ENCODE measurements at places on chromosomes 6 and 20.

- H3K4me3 ChIP-seq, result no peak overlapping the region
- no peaks in the 10 kb centered on the region for H3K27me3 ChIP-seq
- peaks cover 36% of the 10 kb centered on the region for H3K4me1 ChIP-seq
Measured at GRCh38 chr20:9401371-9401770, 113.0 kb upstream of the LAMP5 start.

DNA sequence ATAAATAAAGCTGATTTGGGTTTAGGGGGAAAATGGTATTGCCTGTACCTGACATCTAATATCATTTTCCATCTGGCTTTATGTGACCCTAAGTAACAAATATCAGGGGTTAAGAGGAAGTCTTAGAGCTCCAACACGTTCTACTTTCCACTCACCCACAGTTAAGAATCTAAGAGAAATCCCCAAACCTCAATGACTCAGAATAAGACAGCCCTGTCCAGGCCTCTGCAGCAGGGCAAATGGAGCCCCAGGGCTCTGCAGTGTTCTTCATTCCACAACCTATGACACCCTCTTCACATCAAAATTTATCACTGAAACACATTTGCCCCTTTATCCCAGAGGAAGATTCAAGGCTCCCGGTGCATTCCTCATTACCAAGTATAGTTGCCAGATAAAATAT is 20.3 kb upstream of the TENT5A start:
- peaks cover 68% of the 10 kb centered on the region for H3K4me1 ChIP-seq
- H3K27me3 ChIP-seq, result no peaks in the 10 kb centered on the region
- H3K4me3 ChIP-seq, result no peak overlapping the region

DNA sequence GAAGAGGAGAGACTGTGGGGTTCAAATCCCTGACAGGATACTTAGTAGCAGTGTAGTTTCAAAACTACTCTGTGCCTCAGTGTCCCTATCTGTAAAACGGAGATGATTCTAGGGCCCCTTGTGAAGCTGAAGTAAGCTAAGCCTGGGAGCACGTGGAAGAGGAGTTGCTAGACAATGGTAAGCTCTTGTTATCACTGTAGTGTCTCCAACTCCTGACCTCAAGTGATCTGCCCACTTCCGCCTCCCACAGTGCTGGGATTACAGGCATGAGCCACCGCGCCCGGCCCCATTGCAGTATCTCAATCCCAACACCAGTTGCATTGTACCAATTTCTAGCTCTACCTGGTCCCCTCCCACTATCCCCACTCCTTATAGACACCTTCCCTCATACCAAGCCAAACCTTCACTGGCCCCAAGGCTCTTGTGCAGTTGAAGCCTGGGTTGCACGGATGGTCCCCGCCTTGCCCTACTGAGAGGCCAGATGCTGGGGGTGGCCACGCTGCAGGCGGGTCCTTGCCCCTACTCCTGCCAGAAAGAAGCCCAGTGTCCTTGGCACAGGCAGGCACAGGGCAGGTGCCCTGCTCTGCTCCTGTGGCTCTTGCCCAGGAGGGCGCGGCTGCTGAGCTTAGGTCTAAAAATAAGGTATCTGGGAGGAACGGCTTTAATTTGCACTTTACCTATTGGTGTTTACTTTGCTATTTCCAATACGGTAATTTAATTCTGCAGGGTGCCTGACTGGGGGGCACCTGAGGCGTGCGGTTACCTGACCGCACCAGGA is 118.1 kb downstream of the VEGFA start:
- no peaks in the 10 kb centered on the region for H3K36me3 ChIP-seq
- no peak for DNase-seq
- H3K4me3 ChIP-seq, result no peak overlapping the region
- H3K27ac ChIP-seq, result no peak overlapping the region
- peaks cover 17% of the 10 kb centered on the region for H3K27me3 ChIP-seq

DNA sequence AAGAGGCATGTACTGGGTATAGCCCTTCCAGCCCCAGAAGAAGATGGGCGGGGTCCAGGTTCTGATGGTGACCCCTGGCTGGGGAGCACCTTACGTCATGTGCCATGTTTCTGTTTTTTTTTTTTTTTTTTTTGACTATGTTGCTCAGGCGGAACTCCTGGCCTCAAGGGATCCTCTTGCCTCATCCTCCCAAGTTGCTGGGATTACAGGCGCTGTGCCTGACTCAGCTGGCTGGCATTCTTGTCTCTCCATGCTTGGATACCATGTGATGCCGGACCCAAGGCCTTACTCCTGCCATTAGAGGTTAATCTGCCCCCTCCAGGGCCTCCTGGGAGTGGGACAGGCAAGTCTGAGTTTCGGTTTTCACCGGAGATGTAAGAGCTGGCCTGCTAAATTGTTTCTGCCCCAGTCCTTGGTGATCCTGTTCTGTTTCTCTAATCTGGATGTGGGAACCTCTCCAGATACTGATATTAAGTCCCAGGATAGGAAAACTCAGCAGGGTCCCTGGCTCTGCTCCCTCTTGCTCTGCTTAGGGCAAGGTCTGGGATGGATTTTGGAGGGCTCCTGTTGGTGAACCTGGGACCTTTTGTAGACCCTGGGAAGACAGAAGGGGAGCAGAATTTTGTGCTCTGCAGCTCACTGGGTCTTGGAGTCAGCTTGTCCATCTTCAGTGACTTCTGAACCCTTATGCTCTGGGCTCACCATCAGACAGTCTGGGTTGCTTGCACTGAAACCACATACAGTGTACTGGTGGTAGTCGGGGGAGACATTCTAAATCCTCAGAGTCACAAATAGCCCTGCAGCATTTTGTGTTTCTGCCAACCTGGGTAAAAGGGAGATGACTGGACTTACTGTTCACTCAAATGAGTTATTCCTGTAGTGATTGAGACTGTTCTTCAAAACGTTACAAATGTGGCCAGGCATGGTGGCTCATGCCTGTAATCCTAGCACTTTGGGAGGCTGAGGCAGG is 45.1 kb downstream of the PTK7 start:
- peaks cover under 1% of the 10 kb centered on the region for H3K36me3 ChIP-seq
- peak overlapping the region; percentile 97 for H3K27ac ChIP-seq
- H3K4me1 ChIP-seq, result peaks cover 81% of the 10 kb centered on the region

DNA sequence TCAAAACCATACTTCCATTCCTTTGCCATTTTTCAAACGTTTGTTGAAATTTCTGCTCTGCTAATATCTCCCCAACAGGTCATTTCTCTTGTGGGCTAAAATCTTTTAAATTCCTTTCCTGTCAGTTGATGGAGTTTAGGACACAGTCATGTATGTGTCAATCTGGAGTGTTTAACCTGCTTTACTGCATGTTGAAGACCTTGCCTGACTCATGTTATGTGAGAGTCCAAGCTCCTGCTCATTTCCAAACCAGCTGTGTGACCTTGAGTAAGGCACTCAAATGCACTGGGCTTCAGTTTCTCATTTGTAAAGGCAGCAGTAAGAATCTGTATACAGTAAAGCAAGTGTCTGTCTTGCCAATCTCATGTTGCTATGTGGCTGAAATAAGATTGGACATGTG is 171.9 kb upstream of the SPACA1 start:
- H3K4me1 ChIP-seq, result no peaks in the 10 kb centered on the region
- no peak overlapping the region for H3K4me3 ChIP-seq
- no peaks in the 10 kb centered on the region for H3K36me3 ChIP-seq
- H3K27me3 ChIP-seq, result peaks cover 7% of the 10 kb centered on the region
- no peak for DNase-seq
